SK-N-SH (cell line): ENCODE measurements at places on chromosomes 4 and X. TPM values are rescaled to one million over a fixed set of nuclear protein-coding genes. Genes with fewer than 3 reads are reported as not detected.

The ZBTB49 gene
- 3.1 and 3.7 TPM in 2 replicates for polyA plus RNA-seq

- DNase-seq, result peak; percentile 67
- H3K27me3 ChIP-seq, result no peaks in the 10 kb centered on the region
- no peaks in the 10 kb centered on the region for H3K4me1 ChIP-seq
- H3K4me3 ChIP-seq, result no peak overlapping the region
- no peak overlapping the region for H3K27ac ChIP-seq
Measured at GRCh38 chr4:187606581-187606980, 389.0 kb upstream of the ZFP42 start.

DNA sequence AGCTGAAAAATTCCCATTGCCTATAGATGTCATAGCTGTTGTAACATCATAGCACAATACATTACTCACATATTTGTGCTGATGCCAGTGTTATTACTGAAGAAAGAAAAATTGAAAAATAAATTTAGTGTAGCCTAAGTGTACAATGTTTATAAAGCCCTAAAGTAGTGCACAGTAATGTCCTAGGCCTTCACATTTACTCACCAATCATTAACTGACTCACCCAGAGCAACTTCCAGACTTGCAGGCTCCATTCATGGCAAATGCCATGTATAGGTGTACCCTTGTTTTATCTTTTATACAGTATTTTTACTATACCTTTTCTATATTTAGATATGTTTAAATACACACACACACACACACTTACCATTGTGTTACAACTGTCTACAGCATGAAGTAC lies 265.4 kb upstream of the MAGEB18 start:
- no peak for DNase-seq
- no peaks in the 10 kb centered on the region for H3K27me3 ChIP-seq
- H3K27ac ChIP-seq, result no peak overlapping the region
- H3K4me3 ChIP-seq, result no peak overlapping the region
- no peaks in the 10 kb centered on the region for H3K36me3 ChIP-seq
- no peaks in the 10 kb centered on the region for H3K4me1 ChIP-seq

GRCh38 chr4:143356493-143356892 lies 19.8 kb downstream of the GAB1 start:
- H3K4me1 ChIP-seq, result peaks cover 30% of the 10 kb centered on the region
- no peaks in the 10 kb centered on the region for H3K36me3 ChIP-seq
- no peak overlapping the region for H3K4me3 ChIP-seq
- DNase-seq, result no peak

DNA sequence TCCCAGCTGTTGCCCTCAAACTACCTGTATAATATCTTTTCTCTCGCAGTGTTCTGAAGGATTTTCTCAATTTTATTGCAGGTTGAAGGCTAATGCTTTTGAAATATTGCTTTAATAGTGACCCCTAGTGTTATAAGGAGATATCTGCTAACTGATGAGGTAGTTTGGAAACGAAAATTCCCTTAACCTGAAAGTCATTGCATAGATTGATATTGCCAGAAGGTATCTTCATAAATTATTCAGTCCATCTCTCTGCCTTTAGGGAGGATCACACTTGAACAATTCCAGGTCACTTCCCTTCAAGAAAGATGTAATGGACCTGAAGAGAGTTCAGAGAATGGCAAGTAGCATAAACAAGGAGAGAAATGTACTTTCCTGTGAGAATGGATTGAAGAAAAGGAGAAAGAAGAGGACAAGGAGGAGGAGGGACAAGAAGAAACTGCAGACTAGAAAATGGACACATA lies 44.1 kb downstream of the TIGD4 start:
- no peaks in the 10 kb centered on the region for H3K36me3 ChIP-seq
- H3K27me3 ChIP-seq, result no peaks in the 10 kb centered on the region
- H3K4me3 ChIP-seq, result no peak overlapping the region
- DNase-seq, result peak; percentile 50

GRCh38 chrX:129013574-129013973 lies 509.7 kb downstream of the SMARCA1 start:
- no peak for DNase-seq
- no peaks in the 10 kb centered on the region for H3K4me1 ChIP-seq
- no peaks in the 10 kb centered on the region for H3K36me3 ChIP-seq

DNA sequence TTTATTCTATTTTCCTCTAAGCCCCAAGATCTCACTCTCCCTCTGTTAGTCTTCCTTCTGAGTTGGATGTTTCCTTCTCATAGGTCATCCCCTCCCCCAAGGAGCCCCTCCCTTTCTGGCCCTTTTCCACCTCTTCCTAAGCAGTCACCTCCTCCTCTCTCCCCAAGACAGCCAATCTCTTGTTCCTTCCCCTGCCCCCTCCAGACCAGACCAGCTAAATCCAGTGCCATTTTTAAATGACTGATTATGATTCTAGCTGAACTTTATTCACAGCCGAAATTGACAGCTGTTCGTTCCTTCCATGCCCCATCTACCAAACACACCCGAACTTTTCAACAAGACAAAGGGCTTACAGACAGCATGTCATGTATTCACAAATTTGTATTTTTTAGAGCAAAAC lies 1.9 kb downstream of the SPIN2A start:
- H3K27ac ChIP-seq, result no peak overlapping the region
- DNase-seq, result no peak
- H3K27me3 ChIP-seq, result no peaks in the 10 kb centered on the region
- no peaks in the 10 kb centered on the region for H3K4me1 ChIP-seq
- H3K36me3 ChIP-seq, result no peaks in the 10 kb centered on the region
